GM12892 (cell line): ENCODE measurements at places on chromosomes 3 and 15.

- no peak for DNase-seq
Observed at GRCh38 chr3:71857956-71858355, 73.0 kb upstream of the PROK2 start.

DNA sequence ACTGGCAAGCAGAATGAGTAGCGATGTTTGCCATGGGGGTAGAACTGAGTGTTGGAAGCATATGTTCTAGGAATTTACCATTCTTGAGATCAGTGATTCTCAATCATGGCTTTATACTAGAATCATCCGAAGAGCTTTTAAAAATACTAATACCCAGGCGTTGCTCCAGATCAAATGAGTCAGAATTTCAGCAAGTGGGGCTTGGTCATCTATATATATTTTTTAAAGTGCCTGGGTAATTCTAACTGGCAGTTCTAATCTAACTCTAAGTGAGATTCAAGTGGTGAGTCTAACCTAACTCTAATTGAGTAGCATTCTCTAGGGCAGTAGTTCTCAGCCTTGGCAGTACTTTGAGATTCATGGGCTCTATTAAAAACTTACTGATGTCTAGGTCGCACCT, 20.8 kb downstream of the TM4SF1 start:
- no peak for DNase-seq

DNA sequence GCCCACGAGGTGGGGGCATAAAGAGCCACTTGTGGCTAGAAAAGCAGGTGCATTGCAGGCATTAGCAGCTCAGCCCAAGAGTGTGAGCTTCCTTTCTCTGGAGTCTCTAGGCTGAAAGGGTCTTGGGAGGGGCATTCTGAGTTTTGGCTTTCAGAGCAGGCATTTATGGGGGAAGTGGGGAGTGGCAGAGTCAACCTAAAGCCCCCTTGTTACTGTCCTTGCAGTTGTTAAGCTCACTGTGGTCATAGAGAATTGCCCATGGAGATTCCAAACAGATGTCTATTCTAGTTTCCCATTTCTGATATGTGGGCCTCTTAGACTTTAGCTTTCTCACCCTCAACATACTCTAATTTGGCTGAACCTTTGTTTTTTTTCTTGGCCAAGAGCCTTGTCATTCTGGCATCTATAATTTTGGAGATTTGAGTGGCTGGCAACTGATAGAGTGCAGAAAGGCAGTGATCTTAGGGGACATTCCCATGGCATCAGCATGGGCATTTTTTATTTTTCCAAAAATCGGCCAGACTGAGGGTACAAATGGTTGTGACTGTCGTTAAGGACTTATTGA, 217.9 kb downstream of the THSD4 start:
- no peak for DNase-seq

DNA sequence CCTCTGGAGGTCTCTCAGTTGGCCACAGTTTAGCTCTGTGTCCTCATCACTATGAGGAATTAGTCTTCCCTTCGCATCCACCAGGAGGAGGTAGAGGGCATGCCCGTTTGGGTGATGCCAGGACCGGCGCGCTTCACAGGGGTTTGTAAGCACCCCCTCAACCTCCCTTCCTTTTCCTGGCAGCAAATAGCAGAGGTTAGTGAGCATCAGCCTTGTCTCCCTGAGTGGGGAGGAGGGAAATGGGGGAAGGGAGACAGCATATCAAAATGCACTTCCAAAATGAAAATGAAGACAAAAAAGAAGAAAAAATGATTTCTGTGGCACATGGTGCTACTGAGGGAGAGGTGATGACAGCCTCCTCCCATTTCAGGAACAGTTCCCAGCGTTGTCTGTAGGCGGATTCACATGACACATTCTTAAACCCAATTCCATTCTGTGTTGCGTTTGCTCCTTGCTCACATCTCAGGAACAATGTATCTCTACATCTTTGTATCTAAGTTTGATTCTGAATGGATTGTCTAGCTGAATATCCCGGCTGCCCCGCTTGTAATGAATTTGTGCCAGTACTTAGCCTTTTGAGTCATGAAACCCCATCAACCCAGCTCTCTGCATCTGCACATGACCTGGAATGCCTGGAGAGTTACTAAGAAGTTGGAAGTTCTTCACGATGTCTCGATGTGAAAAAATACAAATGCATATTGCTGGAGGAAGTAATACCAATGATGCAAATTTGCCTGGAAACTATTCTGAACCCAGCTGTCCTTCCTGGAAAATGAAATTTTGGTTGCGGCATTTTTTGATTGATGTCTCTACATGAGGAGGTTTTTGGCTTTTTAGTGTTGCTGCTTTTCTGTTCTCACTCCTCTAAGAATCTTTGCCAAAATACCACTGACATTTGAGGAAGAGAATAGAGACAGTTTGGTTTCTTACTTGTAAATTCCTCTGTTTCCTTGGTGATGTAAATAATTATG, 45.2 kb downstream of the TYRO3 start:
- peak; percentile 44 for DNase-seq

- no peak for DNase-seq
Observed at GRCh38 chr3:112610121-112610520, 30.8 kb downstream of the CCDC80 start.

GRCh38 chr15:101027273-101027901, 108.2 kb downstream of the LRRK1 start:
- no peak for DNase-seq

GRCh38 chr15:101149864-101150722, 101.8 kb downstream of the CHSY1 start:
- DNase-seq, result no peak

DNA sequence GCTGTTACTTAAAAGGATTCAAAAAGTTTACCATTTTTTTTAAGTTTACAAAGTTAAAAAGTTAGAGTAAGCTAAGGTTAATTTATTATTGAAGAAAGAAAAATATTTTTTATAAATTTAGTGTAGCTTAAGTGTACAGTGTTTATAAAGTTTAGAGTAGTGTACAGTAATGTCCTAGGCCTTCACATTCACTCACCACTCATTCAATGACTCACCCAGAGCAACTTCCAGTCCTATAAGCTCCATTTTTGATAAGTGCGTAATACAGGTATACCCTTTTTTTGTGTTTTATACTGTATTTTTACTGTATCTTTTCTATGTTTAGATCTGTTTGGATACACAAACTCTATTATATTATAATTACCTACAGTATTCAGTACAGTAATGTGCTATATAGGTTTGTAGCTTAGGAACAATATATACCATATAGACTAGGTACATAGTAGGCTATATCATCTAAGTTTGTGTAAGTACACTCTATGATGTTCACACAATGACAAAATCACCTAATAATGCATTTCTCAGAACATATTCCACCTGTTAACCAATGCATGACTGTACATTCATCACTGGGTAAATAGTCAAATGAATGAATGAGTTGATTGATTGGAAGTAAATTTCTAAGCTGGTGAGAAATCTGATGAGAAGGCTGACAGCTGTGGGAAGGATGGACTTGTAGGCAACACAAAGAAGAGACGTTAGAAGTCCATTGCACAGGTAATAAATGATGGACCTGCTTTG, 95.2 kb upstream of the CDIN1 start:
- no peak for DNase-seq

GRCh38 chr3:3625544-3626271, 173.5 kb upstream of the LRRN1 start:
- no peak for DNase-seq

DNA sequence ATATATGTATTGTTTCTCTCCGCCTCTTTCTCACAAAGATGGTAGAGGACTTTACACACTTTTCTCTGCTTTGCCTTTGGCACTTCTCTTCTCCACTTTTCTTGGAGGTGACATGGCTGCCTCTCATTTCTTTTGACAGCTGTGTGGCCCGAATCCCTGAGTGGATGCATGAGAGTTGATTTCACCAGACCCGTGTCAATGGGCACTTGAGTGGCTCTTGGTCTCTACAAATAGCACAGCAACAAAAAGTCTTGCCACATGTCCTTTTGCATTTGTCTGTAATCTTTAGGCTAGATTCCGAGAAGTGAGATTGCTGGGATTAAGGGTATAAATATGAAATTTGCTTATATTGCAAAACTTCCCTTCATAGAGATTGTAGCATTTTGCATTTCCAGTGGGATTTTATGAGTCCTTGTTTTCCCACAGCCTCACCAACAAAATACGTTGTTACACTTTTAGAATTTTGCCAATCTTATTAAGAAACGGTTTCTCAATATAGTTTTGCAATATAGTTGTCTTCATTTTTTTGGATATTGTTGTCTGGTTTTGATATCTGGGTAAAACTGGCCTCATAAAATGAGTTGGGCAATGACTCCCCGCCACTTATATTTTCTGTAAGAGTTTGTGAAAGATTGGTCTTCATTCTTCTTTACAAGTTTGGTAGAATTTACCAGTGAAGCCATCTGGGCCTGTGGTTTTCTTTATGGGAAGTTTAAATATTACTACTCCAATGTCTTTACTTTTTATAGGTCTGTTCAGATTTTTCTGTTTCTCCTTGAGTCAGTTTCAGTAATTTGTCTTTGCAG, 5.2 kb upstream of the TRPM1 start:
- DNase-seq, result no peak

DNA sequence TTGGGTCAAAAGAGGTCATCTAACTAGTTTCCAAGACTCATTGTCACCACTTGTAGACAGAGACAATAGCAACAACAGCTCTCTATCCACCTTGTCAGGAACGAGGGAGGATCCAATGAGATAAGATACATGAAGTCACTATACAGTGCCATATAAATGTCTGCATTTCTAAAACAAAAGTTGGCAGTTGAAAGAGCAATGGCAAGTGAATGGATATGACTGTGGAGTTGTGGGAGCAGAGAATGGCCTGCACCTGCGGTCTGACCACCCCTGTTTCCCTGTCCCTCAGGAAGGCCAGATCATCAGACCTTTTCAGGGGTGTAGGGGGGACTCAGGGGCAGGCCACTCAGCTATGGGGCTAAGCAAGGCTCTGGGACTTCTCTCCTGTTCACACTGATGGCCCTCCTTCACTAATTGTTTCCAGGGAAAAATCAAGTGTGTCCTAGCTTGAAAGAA, 40.7 kb upstream of the PSMD6 start:
- DNase-seq, result no peak

DNA sequence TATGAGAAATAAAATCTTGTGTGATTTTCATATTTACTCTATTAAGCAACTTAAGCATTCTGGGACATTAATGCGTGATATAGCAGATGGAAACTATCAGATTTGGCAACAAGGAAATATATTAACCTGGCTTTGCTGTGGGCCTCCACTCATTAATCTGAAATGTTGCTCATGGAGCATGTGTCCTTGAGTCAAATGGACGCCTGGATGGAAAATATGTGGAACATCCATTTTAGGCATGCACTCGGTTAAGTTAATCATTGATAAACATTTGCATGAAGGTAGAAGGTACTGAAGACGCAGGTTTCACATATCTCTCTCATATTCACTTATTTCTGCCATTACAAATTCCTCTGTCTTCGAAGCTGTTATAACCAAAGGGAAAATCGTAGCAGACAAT, 246.1 kb downstream of the NR2F2 start:
- DNase-seq, result no peak

DNA sequence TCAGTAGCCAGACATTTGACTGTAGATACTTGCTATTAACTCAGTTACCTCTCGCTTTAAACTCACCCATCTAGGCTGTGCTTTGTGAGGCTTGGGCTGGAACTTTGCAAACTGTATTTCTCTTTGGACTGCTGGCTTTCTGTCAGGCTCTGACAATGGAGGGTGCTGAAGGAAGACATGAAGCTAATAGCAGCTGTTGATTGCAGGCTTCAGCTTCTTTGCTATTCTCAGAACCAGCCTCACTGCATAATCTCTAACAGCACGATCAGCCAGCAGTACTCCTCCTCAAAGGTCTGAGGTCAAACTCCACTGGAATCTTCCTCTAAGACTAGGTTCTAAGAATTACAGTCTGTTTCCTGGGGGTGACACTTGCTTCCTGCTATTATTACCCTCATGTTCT, 295.6 kb downstream of the ZBBX start:
- DNase-seq, result no peak

GRCh38 chr15:48823237-48823636, 12.4 kb upstream of the CEP152 start:
- DNase-seq, result no peak

- DNase-seq, result no peak
Observed at GRCh38 chr3:54987719-54988118, 59.9 kb upstream of the LRTM1 start.

DNA sequence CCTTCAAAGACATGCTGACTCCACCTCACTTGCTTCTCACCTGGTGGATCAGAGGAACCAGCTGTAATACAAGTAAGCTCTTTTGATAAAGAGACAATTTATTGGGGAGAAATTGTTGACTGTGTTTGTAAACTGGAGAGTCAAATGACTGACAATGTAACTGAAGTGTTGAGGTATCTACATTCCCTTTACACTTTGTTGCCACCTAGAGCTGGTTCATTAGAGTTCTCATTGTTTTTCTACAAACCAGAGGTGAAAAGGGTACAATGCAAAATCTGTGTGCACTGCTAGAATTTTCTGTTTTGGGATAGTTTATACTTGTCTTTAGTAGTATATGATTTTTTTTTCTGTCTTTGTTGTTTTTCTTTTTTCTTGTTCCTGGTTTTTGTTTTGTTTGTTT, 8.7 kb upstream of the LRRC58 start:
- DNase-seq, result no peak

DNA sequence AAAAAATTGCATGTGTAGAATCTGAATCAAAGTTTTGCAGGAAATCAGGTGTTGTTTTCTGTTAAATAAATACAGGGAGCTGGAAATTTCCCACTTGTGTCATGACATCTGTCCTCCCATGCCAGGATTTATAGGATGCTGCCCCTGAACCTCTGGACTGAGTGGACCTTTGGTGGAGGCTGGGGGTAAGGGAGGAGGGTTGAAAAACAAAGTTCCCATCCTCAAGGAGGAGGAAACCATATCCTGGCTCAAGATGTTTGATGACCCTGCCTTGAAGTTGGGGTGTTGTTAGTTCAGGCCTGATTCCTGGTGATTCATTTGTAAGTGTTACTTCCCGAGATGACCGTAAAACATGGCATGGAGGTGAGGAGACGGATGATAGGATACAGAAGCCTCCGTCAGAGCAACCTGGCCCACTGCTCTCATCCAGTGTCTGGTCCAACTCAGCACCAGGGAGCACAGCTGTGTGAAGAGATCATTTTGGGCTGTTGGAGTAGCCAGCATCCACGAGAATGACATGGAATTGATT, 223.6 kb downstream of the CACNA2D3 start:
- no peak for DNase-seq

- no peak for DNase-seq
Observed at GRCh38 chr3:436053-436452, 239.5 kb downstream of the CHL1 start.

GRCh38 chr3:103083848-103084631, 649.2 kb downstream of the ZPLD1 start:
- DNase-seq, result no peak

DNA sequence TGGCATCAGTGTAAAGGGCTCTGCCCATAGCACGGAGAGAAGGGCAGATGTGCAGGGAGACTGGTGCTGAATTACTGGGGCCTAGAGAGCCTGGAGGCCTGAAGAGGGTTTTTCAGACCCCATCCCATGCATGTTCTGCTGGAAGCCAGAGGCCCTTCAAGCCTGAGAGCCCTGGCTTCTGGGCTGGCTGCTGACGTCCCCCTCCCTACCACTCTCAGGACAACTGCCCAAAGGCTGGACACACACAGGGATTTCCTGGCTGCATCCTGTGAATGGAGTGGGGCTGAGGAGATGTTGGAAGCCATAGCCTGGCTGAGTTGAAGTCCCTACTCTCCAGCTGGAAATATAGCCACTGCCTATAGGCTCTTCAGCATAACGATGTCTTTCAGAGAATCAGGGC, 16.9 kb upstream of the DOCK3 start:
- no peak for DNase-seq
